ENCODE measurements at places on chromosomes 5 and 9. TPM values are rescaled to one million over a fixed set of nuclear protein-coding genes. Genes with fewer than 3 reads are reported as not detected.

DNA sequence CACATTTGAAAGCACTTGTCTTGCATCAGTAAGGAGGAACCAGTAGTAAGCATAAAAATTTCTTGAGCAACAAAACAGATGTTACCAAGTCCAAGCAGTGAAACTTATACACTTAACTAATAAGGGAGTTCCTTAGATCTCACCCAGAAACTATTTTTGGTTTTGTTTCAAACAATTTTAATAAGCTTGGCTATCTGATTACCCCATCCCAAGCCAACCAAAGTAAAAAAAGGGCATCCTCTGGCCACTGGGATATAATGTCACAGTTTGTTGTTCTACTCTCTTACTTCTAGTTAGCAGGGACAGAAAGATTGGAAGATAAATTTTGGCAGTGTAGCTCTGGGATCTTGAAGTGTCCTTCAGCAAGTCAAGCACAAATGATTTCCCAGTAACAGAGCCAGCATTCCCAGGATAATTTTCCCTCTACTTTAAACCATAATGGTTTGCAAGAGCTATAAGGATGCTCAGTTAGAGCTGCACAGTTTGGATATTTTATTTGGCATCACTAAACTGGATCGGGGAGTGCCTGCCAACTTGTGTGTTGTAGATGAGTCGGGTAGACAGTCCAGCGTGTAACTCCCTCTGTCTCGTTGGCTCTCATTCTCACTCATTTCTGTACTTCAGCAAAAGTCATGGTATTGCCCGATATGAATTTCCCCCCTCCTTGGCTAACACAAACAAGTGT lies 161.9 kb upstream of the HMHB1 start:
- peak; percentile 49 for DNase-seq

DNA sequence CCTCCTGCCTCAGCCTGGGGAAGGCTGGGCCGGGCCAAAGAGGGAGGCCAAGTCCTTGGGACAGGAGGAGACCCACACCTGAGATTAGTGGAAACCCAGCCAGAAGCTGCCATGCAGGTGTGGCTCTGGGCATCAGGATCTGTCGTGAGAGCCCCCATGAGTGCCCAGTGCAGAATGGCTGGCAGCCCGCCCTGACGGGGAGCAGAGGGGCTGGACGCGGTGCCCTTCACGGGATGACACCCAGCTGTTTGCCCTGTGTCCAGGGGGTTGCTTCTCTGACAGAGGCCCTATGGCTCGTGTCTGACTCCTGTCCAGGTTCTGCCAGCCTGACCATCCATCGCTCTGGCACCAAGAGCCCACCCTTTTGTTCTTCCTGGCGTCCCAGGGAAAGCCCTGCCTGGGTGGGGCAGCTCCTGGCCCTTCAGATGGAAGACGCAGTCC lies 8.5 kb downstream of the DIPK1B start:
- no peak for DNase-seq

DNA sequence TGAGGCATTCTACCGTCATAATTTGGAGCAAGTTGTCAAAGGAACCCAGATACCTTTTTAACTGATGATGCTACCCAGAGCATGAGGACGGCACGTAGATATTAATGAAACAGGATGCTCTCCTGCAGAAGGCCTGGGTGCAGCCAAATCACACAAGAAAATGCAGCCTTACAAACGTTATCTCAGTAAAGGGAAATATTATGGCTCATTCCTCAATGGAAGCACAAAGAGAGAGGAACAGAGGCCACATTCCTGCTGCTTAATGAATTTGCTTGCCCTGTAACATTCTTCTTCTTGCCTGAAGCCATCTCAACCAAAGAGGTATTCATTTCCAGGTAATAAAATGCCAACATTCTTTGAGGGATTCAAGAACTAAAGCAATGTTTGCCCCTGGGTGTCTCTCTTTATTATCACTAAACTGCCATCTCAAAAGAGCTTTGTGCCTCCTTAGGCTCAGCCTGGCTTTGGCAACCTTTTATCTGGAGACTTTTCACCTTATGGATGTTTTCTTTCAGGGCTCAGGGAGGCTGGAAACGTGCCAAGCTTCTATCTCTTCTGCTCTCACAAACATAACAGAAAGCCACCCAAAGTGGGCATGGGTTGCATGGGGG lies 92.9 kb downstream of the TNC start:
- DNase-seq = no peak

- peak; percentile 80 for DNase-seq
Observed at GRCh38 chr9:98775831-98776441, 20.4 kb downstream of the ANKS6 start.

DNA sequence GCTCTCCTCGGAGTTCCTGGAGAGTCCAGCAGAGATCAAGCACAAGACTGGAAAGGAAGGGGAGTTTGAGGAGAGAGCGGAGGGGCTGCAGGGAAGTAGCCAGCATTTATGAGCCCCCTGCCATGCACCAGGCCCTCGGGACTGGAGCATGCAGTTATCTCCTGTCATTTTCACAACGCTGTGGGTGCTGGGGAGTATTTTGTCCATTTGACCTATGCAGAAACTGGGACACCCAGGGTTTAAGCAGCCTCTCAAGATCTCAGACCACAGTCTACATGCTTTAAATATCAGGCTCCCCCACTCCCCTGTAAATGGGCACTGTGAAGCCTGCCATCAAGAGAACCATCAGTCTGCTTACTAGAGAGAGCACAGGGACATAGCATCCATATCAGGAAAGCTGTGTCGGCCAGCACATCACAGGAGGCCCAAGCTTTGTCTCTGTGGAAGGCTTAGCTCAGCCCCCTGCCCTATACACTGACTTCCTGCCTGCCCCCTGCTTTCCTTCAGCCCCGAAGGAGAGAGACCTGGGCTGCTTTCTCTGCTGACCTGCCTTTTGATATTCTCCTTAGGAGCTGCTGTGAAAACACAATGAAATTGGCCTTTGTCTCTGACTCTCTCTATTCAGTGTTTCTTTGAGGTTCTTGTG lies 7.3 kb downstream of the FOXI1 start:
- no peak for DNase-seq

- DNase-seq = peak; percentile 25
Observed at GRCh38 chr9:113484258-113484730, 20.8 kb downstream of the RGS3 start.

GRCh38 chr9:79526149-79526672 lies 45.6 kb upstream of the TLE4 start:
- DNase-seq = no peak

DNA sequence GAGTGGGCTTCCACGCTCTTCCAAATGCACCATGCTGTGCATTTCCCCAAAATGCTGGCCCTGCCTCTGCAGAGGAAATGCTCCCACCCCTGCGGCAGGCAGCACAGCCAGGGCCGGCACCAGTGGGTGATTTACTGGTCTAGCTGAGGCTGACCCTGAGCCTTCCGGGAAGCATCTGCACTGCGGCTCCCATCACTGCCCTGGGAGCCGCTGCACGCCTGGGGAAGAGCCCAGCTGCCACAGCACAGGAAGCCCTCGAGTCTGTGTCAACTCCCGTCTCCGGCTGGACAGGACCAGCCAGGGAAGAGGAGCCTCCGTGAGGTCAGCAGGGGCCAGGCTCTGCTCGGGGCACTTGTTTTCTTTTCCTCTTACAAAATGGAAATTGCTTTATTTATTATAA lies 25.1 kb upstream of the EEIG1 start:
- DNase-seq = no peak

DNA sequence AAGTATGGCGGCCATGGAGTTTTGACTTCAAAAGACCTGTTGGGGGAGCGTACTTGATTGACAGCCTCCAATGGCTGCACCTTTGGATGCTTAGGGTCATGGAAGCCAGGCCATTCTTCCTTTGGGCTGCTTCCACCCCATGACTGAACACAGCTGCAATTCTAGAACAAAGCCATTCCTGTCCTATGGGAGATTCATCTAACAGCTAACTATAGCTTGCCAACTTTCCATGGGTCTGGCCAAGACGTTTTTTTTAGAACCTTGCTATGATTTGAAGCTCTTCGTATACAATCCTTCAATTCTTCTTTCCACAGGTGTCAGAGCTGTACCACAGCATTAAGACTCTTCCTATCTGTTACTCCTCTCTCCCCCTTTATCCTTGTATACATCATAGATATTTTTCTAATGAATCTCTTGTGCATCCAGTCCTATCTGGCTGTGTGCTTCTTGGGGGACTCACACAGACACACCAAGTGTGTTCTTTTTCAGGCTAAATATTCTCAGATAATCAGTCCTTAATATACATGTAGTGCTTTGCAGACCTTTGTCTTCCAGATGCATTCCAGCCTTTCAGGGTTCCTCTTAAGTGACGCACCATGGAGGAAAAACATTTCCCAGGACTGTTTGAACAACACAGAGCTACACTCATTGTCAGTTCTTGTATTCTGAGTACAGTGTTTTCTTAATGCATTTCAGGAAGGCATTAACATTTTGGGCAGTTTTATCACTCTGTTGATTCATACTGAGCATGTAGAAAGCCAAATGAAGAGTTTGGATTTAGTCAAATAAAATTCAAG lies 198.9 kb downstream of the TAF11L14 start:
- no peak for DNase-seq

DNA sequence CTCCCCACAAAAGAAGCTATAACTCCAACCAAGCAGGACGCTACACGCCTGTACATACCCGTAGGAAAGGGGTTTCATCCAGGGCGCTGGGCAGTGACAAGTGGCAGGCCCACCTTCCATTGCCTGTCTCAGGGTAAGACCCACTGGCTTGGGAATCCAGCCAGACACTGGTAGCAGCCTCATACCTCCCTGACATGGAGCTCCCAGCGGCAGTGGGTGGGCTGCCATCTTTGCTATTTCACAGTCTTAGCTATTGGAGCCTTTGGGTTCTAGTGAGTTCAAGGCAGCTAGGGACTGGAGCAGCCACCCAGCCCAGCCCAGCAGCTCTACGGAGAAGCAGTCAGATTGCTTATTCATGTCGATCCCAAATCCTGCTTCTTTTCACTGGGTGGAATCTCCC lies 3.4 kb upstream of the IFNA10 start:
- no peak for DNase-seq

PFN3 gene
- total RNA-seq = not detected

RPS23 gene
- 3,610 TPM for total RNA-seq

ADAMTS2 gene
- not detected for total RNA-seq

All from G401 (cell line).